ENCODE measurements at places on chromosomes 3 and 15.
A peak's percentile ranks its signal among the peaks of the same experiment; 100 is the strongest.

- DNase-seq: no peak
These were observed 67.4 kb downstream of the ATP13A5 start for GRCh38 chr3:193310914-193311723.

DNA sequence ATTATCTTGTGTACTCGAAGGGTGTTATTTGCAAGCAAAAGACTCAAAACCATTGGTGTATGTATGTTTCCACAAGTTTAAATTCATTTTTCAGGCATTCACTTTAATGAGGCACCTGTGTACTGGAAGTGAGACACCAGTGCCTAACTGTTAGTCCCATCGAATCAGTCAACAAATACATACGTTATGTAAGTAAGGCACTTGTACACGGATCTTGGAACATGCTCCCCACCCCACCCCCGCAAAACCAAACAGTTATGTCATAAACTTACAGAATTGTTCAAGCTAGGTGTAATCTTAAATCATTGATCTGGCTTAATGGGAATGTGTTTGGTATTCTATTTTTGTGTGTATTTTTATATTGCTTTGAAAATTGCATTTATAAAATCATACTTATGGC is 17.1 kb downstream of the LRRC28 start:
- DNase-seq: no peak

DNA sequence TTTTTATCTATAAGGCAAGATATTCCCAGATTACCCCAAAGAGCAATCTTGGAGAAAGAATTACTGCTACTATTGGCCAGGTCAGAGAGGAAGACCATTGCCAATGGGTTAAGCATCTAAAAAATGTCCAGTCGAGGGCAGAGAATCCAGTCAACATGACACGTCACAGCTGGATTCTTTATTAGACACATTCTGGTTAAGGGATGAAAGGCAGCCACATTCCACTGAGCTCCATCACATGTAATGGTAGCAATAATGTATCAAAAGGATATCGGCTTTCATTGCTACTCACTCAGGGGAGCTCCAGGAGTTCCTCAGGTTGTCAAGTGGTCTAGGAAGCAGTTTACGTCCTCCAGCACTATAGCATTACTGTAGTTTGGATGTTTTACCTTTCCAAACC is 421.1 kb downstream of the PLOD2 start:
- DNase-seq: no peak

DNA sequence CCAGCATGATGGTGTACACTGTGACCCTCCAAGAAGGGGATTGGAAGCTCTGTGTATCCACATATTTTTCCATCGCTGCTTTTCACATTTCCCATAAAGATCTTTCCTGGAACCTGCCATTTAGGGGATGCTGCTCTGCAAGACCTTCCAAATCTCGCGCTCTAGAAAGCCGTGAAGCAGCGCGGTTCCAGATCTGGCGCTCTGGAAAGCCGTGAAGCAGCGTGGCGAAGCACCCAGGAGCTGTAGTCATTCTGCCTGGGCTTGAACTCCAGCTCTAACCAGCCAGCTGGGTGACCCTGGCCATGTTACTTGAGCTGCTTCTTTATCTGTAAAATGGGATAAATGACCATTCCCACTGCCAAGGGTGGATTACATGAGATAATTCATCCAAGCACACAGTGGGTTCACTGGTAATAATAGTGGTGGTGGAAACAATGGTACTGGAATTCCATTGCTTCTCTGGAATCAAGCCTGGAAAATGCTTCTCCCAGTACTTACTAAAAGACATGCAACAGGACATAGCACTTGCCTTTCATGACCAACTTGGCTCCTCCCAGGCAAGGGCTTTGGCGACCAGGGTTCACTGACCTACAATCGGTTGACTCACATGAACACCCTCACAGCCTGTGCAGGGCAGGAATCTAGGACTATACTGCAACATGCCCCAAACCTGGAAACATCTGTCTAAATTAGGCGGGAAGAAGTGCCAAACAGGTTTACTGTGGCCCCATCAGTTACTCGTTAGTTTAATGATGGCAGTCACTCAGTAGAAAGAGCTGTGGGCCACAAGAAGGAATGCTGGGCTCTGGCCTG is 70.7 kb downstream of the XXYLT1 start:
- DNase-seq: no peak

DNA sequence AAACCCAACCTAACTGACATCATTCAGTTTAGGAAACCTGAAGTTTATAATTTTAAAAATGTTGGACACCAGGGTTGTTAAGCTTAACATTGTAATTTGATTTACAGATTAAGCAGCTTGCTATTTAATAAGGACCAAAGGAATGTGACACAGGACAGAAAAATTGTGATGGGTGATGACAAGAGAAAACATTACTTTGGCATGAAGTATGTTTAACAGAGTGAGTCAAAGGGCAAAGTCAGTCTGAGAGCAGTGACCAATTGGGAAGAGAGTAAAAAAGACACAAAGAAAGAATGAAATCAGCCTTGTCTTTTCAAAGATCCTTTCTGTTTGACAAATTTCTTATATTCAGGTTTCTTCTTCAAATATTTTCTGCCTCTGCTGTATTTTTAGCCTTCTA is 1301.6 kb downstream of the SI start:
- DNase-seq: no peak

DNA sequence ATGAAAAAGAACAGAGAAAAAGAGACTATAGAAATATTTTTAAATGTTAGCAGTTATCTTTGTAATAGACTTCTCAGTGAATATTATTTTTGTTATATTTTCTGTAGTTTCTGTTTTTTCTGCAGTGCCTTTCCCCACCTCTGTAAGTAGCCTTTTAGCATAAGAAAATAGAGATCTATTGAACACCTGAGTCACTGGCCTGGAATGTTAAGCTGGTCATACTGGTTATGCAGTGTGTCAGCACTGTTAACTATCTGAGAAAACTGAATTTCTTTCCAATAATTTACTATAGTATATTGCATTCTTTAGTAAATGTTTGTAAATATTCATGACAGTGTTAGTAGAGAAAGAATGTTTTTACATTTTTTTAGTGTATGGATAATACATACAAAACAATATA is 79.8 kb downstream of the NECTIN3 start:
- no peak for DNase-seq

- DNase-seq: peak; percentile 81
These were observed 614.4 kb downstream of the FHIT start for GRCh38 chr3:60636846-60637245.

DNA sequence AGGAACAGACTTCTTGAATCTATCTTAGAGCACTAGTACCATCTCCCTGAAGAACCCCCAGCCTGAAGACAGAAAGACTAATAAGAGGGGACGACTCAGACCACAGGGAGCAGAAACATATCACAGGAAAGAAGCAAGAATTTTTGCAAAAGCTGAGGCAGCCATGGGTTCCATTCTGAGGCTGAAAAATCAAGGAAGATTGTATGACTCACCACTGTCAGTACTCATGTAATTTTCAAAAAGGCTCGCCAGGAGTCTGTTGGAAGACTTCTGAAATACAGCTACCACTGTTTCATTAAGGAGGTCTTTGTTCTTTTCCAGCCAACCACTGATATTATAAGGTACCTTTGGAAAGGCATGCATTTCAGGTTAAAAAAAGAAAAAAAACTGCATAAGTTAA is 47.5 kb downstream of the MYH15 start:
- no peak for DNase-seq

DNA sequence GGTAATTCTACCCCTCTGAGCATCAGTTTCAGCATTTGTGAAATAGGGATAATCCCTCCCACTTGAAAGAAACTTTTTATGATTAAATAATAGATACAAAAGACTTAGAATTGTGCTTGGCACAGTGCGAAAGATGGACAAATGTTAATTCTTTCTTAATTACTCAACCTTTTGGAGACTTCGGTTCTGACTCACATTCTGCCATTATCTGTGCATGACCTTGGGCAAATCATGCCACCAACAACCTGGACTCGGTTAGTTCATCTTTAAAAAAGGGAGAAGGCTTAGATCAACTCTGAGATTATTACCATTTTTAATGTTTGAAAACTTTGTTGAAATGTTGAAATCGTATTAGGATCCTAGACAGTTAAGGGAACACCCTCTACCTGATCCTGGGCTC is 40.6 kb upstream of the POLR2M start:
- no peak for DNase-seq

GRCh38 chr3:27507111-27507510 is 22.9 kb upstream of the SLC4A7 start:
- peak; percentile 21 for DNase-seq

DNA sequence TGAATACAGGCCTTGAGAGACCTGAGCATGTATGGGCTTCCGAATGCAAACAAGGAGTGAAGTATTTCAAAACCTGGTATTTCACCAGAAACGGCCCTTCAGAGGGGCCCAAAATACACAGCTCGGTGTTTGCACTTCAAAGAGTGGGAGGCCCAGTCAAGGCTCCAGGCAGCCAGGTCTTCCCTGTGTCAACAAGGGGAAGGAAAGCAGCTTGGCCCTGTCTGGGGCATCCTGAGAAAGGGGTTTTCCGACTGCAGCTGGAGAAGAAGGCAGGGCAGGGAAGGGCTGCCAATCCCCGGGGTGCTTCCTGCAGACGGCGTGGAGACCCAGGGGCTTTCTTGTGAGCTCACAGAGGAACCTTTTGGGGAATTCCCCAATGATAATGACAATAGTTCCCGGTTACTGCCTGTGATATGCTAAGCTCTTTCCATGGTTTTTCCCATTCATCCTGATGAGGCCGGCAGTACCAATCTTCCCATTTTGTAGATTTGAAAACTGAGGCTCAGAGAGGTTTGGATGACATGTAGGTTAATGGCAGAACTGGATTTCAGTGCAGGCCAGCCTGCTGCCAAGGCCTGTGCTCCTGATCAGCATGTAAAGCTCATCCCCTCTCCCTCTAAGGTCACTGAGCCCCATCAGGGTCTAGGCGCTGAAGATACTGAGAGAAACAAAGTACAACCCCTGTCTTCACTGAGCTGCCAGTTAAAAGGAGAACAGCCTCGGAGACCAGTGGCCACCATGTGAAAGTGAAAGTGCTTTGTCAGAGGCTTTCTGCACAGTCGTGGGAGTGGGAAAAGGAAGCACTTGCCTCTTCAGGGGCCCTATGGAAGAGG is 43.0 kb upstream of the TLE3 start:
- no peak for DNase-seq

DNA sequence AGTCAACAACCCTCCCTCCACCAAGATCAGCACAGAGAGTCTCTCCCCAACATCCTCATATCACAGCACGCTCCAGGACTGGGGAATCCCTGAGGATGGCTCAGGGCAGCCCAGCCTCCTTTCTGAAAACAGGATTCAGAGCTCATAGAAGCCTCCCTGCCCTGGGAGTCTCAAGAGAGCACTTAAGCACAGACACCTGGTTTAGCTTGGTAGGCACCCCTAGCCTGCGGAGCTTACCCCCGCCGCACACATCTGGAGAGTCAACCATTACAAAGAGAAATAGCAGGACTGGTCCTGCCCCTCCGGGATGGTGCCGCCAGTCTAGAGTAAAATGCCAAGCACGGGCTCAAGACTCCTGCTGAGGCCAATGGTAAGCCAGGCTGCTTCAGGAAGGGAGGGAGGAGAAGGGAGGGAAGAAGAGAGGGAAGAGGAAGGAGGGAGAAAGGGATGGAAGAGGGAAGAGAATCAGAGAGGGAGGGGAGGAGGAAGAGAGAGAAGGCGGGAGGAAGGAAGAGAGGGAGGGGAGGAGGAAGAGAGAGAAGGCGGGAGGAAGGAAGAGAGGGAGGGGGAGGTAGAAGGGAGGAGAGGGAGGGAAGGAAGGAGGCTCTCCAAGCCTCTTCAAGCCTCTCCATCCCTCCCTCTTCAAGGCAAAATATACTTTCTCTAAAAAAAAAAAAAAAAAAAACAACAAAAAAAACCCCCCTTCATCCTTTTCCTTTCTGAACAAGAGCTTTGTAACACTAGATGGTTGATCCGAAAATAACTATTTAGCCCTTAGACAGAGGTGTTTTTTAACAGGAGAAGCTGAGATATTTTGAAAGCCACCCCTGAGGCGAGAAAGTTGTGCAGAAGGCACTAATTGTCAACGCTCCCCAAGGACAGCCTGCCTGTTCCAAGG is 278.6 kb upstream of the TLE3 start:
- peak; percentile 91 for DNase-seq

DNA sequence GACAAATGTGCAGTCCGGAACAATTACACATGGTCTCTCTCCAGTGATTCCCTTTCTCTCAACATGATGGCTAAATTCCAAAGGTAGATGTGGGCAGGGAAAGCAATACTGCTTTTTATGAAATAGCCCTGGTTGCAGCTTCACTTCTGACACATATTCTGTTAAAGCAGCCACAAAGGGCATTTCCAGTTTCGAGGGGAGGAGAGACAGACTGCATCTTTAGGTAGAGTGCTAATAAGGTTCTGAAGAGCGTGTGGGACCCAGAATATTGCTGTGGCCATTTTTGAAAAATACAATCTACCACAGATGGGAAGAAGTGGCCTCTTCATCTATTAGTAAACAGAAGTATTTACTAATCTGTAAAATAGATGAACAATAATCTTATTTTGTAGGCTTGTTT is 139.3 kb upstream of the PEX5L start:
- no peak for DNase-seq

GRCh38 chr15:100252779-100253417 is 88.9 kb downstream of the ADAMTS17 start:
- DNase-seq: no peak

- peak; percentile 97 for DNase-seq
These were observed 12.4 kb upstream of the CHRM5 start for GRCh38 chr15:33955945-33956344.

- no peak for DNase-seq
These were observed 15.6 kb upstream of the MB21D2 start for GRCh38 chr3:192933259-192933658.

GRCh38 chr3:140768941-140769340 is 91.1 kb downstream of the TRIM42 start:
- no peak for DNase-seq

- peak; percentile 45 for DNase-seq
These were observed 42.9 kb downstream of the TBC1D2B start for GRCh38 chr15:78034495-78035191.

- no peak for DNase-seq
These were observed 76.0 kb downstream of the SUCLG2 start for GRCh38 chr3:67578416-67578815.

- no peak for DNase-seq
These were observed 255.7 kb upstream of the GRM7 start for GRCh38 chr3:6605227-6605626.

GRCh38 chr3:62378311-62378789 is 5.0 kb upstream of the FEZF2 start:
- DNase-seq: no peak

All from NCI-H2171 treated with DMSO at 0.1 percent for 48 hours (cell line).